Pancreas (tissue), 10 donors: ENCODE measurements at places on chromosomes 6 and 20. TPM values are rescaled to one million over a fixed set of nuclear protein-coding genes. Genes with fewer than 3 reads are reported as not detected.
A peak's percentile ranks its signal among the peaks of the same experiment; 100 is the strongest.

Gene GPR6
- not detected for total RNA-seq

DNA sequence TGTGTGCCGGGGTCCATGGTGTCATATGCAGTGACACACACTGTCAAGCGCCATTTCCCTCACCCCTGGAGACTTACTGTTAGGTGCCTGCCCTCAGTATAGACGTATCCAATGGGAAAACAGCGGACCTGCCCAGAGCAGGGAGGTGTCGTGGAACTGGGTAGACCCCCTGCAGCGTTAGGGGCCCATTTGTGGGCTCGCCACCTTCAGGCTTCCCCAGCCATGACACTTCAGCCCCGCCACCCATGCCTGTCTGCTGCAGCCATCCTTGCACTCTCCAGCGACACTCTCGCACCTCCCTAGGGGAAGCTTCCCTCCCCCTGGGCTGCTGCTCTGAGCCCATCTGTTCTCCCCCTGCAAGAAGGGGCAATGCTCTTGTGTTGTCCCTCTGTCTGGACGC lies 43.2 kb downstream of the STK35 start:
- no peak for DNase-seq

- no peak for DNase-seq
Measured at GRCh38 chr6:12590901-12591300, 125.7 kb upstream of the PHACTR1 start.

Gene CRIP3
- 0.75 TPM for total RNA-seq

GRCh38 chr20:50664254-50664653 lies 27.1 kb downstream of the RIPOR3 start:
- DNase-seq = no peak

Gene CD24
- 681 TPM for total RNA-seq

DNA sequence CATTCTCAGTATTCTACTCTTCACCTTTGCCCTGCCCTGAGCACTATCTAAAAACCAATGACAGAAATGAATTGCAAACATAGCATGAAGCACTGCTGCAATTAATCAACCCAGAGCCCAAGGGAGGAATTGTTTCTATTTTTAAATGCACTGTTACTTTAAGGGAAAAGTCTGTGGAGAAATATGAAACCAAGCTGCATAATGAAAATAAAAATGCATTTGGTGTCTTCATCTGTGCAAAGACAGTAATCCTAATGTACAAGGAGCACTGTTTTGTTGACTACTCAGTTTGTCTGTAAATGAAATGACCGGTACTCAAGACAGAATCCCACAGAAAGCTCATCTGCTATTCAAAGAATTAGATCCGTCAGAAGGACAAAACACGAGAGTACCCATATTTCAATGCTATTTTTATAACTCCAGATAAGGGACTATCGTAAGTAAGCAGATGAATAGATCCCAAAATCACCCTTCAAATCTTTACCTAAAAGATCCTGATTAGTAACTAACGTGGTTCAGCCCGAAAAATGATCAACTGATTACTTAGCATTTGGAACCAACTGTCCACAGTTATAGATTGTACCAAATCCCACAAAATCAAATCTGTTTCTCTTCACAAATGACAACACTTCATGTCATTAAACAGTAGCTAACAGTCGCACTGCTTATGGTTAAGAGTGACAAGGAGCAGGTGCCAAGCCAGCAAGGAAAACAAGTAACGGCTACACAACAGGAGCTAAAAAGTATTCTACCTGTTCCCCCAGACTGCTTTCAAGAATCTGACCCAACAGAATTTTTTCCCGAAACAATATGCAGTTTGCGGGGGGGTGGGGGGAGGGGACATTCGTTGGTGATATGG lies 2.4 kb downstream of the KIF13A start:
- no peak for DNase-seq

- DNase-seq = no peak
Measured at GRCh38 chr20:58416835-58417234, 27.8 kb downstream of the VAPB start.

- no peak for DNase-seq
Measured at GRCh38 chr20:32999603-33000250, 4.5 kb downstream of the SUN5 start.

Gene FAM83B
- 1.0 TPM for total RNA-seq

- DNase-seq = no peak
Measured at GRCh38 chr6:390914-391558, 516 bp upstream of the IRF4 start.

DNA sequence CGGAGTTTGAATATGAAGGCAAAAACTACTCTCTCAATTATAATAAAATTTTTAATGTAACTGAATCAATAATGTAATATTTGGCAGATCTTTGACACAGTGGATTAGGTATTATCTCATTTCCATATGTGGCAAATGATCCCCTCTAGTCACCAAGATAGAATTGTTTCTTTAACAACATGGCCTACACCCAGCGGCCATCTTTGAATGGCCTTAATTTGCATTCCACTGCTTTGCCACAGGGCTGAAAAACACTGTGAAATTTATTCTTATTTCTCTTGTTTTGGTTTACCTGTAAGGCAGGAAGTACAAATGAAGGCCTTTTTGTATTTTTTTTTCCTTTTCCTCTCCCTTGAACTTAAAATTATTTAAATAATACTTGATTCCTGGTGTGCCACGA lies 162.6 kb upstream of the SCGN start:
- no peak for DNase-seq

- no peak for DNase-seq
Measured at GRCh38 chr6:137303441-137303840, 84.3 kb upstream of the IFNGR1 start.

DNA sequence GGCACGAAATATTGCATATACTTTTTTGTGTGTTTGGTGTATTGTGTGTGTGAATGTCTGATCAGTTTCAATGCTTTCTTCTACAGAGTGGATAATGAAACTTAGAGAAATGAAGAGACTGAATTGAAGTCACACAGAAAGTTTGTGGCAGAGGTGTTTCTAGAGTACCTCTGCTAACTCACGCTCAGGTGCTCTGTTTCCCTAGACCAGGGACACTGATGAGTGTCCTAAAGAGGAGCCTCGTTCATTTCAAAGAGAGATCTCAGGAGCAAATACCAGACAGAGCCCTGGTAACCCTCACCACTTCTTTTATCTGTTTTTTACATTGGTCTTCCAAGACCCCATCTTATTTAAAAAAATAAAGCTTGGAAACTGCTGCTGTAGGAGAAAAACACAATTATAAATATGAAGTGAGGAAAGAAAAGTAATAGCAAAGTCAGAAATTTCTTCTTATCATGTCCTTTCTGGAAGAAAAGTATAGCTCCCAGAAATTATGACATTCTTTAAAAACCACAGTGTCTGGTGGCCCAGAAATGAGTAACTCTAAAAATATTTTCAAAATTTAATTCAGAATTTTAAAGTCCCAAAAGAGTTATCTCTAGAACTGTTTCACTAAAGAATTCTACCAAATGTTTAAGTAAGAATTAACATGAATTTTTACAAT lies 720.6 kb downstream of the RFPL4B start:
- DNase-seq = no peak

DNA sequence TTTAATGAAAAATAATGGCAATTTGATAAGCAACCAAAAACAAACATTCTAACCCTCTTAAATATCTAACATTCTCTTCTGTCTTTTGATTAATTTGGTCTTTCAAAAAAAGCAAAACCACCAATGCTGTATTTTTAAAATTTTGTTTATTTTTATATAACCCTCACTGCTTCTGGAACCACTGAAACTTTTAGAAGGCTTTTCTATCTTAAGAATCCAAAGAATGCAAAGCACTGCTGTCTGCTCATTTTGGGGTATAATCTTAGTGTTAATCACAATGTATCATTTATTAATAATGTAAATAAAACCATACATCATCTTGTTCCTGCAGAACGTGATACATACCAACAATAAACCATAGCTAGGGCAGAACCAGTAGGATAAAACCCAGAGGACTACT lies 14.0 kb downstream of the STK38 start:
- DNase-seq = no peak

Gene TRPC4AP
- 30.7 TPM for total RNA-seq

GRCh38 chr6:170058878-170059485 lies 231.9 kb downstream of the DLL1 start:
- no peak for DNase-seq

- no peak for DNase-seq
Measured at GRCh38 chr20:52405417-52405816, 213.8 kb upstream of the ZFP64 start.

DNA sequence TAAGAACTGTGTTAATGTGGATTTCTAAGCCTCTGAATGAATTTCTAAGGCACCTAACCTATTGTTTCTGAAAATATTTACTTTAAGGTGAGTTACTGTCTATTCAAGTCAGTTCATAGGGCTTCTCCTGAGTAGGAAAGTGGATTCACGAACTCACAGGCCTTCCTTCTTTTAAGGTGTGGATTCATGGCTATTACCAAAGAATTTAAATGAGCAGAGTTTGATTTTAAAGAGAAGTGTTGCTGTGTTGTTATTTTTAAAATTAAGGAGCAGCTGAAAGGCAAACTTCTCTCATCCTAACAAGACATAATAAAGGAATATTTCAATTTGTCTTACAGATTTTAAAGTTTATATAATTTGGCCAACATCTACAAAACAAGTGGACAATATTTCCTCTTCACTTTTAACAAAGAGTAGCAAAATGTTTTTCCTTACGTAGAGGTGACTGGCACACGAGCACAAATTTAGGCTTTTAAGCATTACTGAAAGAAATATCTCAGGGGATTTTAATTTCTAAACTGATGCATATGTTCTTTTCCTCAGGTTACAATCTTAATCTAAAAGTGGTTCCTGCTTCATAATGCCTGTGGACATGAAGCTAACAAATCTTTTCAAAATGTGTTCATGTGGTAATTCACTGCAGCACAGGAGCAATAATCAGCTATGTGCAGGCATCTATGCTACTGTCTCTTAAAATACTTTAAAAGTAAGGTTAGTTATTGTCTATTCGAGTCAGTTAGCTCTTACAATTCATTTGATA lies 602 bp upstream of the TSPYL4 start:
- no peak for DNase-seq

DNA sequence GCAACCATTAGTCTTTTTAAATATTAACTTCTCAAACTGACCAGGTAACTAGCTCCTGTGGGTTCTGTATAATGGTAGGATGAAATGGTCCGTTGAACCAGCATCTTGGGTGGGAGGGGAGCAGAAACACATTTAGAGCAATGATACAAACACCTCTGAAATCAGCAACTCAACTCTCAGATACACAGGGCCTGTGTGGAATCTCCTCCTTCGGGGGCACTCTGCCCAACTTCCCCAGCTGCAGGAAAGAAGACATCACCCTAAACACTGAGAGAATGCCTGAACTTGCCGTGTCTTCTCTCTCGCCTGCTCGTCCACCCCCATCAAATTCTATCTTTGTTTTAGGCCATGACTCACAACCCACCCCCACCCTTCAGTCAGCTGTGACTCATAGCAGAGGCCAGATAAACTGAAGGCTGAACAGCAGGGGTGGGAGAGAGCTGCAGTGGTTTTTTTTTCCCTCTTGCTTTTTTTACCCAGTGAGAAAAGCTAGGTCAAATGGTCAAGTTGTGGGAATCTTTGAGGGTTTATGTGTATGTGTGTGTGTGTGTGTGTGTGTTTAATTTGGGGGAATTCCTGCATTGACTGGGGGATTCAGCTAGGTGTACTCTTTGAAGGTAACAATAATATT lies 593.4 kb upstream of the JAG1 start:
- peak; percentile 55 for DNase-seq
